CD4-positive, alpha-beta T cell treated with Interleukin-17A for 1 hour (primary cell): ENCODE measurements at places on chromosomes 12 and 14.

DNA sequence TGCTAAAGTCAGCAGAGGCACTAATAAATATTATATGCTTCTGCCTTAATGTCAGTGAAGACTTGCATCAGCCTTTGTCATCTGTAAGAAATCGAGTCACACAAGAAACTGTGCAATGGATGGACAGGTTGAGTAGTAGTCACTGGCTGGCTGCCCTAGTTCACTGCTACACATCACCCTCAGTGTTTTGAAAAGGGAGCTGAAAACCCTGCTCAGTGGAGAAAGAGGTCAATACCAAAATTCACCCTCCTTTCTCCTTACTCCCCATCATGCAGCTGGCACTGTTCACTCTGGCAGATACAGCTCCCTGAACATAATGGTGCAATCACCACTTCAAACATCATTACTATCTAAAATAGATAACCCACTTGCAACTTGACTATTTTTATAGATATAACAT, 6.6 kb downstream of the ANKS1B start:
- DNase-seq = no peak

DNA sequence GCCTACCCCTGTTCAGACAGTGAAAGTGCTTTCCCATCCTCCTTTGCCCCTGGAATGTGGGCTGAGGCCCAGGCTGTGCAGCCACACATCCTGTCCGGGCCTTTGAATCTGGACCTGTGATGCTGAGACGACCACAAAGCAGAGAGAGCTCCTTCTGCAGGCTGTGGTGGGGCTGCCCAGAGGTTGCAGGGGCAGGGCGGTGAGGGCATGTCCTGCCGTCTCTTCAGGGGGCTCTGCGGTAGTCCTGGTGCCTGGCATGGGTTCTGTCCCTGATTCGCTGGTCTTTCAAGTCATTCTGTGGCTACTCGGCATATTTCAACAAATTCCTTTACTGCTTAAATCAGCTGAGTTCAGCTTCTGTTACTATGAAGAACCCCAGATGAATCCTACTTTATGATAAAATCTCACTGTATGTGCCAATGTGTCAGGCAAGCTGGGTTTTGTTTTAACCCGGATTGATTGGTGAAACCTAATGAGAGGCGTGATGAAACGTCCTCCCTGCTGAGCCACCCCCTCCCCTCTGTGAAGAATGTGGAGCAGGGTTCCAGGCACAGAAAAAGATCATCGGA, 63.4 kb upstream of the DICER1 start:
- no peak for DNase-seq

GRCh38 chr14:93648440-93649168, 139.7 kb downstream of the PRIMA1 start:
- no peak for DNase-seq

DNA sequence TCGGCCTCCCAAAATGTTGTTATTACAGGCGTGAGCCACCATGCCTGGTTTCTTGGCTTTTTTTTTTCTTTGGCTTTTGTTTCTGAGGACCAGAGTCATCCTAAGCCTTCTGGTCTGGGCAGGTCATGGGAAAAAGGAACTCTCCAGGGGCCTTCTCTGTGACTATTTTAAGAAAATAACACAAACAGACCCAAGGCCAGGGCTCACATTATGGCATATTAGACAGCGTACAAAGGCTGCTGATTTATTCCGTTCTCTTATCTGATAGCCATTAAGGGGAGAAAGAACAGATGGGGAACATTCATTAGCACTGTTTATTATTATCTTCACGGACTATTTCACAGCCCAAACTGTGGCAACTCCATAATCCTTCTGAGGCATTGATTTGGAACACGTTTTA, 28.8 kb upstream of the MANSC4 start:
- DNase-seq = no peak

DNA sequence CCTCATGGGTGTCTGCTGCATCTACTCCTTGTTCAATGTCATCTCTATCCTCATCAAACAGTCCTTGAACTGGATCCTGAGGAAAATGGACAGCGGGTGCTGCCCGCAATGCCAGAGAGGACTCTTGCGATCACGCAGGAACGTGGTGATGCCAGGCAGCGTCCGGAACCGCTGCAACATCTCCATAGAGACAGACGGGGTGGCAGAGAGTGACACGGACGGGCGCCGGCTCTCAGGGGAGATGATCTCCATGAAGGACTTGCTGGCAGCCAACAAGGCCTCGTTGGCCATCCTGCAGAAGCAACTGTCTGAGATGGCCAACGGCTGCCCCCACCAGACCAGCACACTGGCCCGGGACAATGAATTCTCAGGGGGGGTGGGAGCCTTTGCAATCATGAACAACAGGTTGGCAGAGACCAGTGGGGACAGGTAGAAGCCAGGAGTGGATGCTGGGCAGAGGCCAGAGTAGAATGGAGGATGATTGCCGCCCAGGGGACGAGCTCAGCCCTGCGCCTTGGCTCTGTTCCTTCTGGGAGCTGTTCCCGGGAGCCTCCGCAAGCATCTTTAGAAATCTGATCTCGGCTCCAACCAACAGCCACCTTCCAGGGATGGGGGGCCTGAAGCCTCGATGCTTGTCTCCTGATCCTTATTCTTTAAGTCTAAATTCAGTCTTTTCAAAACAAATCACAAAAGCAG, 71.6 kb upstream of the PSMC1 start:
- no peak for DNase-seq
